Upper lobe of left lung (tissue), 6 donors: ENCODE measurements at places on chromosomes 7 and 10. TPM values are rescaled to one million over a fixed set of nuclear protein-coding genes. Genes with fewer than 3 reads are reported as not detected.

DNA sequence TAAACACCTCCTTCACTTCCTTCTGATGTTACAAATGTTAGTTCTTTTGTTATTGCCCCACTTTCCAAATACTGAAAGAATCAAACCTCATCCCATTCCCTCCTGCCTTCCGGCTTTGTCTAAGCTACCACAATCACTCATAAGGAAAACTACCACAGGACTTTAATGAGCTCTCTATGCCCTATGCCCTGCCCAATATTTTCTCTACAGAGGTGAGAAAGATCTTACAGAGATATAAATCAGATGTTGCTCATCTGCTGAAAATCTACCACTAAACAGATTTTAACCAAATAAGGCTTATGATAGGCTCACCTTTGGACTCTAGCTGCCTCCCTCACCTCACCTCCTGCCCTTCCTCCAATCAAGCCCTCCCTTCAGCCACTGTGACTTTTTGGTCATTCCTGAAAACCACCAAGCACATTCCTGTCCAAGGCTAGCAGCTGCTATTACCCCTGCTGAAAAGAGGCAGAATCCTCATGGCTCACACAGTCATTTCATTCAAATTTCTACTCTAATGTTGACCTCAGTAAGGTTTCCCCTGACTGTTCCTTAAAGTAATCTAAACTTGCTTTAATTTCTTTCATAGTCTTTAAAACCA, 7.7 kb downstream of the ZNF33B start:
- DNase-seq = no peak

DNA sequence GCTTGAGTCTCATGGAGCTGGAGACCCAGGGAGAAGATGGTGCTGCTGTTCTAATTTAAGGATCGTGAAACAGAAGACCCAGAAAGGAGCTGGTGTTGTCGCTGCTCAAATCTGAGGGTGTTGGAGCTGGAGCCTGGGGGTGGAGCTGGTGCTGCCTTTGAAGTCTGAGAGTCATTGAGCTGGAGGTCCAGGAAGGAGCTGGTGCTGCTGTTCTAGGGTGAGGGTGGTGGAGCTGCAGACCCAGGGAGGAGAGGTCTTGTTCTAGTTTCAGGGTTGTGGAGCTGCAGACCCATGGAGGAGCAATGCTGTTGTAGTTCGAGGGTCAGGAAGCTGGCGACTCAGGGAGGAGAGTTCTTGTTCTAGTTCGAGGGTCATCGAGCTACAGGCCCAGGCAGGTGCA, 84.1 kb upstream of the ZNF479 start:
- DNase-seq = no peak

The SNCG gene
- total RNA-seq = 8.6 TPM

GRCh38 chr10:75395932-75396630, 5.5 kb downstream of the ZNF503 start:
- peak; percentile 87 for DNase-seq

DNA sequence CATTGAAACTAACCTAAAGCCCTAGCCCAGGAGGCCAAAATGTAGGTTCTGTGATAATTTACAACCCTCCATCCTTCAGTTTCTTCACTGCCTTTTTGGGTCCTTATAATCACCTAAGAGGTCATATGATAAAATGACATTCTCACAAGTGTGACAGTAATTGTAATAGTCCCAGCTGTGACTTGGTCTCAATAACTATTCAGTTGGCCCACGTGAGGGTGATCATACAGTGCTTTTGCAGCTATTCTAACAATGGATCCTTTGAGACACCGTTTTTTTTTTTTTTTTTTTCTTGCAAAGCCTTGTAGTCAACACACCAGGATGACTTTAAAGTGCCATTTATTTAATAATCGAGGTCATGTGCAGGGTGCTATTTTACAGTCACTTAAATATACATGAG, 760.0 kb downstream of the PHTF2 start:
- no peak for DNase-seq
